ENCODE measurements at places on chromosomes 11 and 22.

- DNase-seq = no peak
Measured at GRCh38 chr11:134331354-134332188, at the start of gene GLB1L2. TSS of gene GLB1L2 (plus strand) at chr11:134331988. CDS start at chr11:134332062, 74 bp downstream.

GRCh38 chr22:23237841-23238240 is 57.5 kb downstream of the BCR start:
- no peak for DNase-seq

DNA sequence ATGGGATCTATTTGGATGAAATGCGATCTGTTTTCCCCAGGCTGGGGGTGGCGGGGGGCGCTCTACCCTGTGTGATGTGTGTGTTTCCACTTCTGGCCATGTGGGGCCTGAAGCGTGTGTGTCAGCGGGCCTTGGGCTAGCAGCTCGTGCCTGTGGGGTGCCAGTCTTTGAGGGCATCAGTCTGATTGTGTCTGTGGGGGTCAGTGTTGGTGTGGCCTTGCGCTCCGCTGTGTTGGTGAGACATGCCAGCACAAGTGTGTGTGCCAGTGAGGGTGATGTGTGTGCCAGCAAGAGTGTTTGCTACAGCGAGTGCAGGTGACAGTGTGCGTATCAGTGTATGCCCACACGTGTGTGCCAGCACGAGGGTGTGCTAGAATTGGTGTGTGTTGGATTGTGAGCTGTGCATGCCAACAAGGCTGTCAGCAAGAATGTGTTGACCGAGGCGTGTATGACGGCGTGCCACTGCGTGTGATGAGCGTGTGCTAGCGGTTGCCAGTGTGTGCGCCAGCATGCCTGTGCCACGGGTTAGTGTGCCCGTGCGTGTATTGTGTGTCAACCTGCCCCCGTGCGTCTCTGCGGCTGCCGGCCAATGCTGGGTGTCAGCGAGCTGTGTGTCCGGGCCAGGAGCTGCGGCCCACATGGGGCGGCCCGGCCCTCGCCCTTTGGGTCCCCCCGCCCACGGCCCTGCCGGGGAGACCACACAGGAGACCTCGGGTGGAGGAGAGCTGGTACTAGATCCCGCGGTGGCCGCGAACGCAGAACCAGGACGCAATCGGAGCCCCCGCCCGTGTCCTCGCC is 519 bp downstream of the ARRB1 start:
- no peak for DNase-seq

DNA sequence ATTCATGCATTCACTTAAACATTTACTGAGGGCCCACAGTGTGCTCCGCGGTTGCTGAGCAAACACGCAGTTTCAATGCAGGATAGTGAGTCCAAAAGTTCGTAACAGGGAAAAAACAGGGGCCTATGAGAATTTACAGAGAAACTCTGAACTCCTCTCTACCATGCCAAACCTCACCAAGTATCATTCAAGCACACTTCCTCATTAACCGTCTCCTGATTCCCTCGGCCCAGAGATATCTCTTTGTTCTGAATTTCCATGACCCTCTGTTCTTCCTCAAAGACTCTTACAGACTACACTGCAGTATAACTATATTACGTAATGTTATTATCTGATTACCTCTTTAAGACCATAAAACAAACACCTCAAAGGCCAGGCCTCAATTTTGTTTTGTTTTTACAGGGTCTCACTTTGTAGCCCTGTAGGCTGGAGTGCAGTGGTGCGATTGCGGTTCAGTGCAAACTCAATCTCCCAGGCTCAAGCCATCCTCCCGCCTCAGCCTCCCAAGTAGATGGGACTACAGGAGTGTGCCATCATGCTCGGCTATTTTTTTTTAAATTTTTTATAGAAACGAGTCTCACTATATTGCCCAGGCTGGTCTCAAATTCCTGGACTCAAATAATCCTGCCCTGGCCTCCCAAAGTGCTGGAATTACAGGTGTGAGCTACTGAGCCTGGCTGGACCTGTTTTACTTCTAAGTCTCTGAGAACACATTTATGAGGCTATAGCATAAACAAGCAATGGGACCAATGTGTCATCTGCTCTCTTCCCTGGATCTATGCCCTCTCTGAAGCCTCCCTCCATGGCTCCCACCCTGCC is 3.6 kb downstream of the HPS4 start:
- DNase-seq = no peak

DNA sequence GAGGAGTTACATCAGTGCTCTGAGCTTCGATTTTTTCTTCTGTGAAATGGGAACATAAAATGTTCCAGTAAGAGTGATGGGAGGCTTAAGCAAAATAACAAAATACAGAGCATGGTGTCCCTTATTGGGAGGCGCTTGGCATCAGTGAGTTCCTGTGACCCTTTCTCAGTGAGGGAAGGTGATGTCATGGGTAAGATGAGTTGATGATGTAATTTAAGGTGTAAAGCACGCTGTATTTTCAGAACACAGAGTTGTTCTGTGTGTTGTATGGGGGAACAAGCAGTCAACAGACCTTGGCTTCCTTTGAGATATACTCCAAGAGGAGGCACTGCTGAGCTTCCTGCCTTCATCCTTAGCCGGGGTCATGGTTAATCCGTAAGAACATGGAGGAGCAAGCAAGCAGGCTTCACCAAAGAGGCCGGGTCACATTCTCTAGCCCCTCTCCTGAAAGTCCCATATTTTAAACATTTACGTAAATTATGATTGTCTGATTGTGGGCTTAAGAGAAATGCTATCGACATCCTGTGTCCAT is 266.7 kb downstream of the LARGE1 start:
- DNase-seq = no peak

DNA sequence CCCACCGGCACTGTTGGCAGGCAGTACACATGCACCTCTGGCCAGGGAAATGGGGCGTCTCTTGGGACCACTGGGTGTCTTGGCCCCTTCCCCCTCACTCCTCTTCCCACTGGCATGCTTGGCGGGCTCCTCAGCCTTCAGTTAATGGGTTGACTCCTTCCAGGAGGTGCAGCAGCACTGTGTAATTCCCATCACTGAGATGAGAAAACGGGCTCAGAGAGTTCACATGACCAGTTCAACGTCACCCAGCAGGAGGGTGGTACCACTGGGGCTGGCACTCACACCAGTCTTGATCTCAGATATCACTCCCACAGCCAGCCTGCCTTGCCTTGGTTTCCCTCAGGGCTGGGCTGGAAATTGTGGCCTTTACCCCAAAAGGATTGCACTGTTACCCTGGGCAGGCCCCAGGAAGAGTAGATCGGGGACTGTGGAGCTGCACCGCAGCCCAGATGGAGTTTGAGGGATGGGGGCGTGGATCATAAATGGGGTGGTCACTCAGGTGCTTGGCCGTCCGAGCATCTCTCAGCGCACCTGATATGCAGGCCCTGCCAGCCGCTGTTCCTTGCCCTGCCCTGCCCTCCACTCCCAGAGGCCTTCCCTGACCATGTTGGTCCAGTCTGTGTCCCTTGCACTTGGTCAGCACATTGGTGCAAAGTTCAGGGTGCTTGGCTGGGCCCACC is 16.9 kb downstream of the CAPN5 start:
- no peak for DNase-seq

DNA sequence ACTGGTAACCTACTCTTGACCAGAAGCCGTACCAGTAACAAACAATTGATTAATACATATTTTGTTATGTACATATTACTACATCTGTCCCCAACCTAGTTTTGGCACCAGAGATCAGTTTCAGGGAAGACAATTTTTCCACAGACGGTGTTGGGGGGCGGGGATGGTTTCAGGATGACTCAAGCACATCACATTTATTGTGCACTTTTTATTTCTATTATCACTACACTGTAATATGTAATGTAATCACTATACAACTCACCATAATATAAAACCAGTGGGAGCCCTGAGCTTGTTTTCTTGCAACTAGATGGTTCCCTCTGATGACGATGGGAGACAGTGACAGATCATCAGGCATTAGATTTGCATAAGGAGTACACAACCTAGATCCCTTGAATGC is 15.5 kb downstream of the DGCR8 start:
- DNase-seq = no peak

DNA sequence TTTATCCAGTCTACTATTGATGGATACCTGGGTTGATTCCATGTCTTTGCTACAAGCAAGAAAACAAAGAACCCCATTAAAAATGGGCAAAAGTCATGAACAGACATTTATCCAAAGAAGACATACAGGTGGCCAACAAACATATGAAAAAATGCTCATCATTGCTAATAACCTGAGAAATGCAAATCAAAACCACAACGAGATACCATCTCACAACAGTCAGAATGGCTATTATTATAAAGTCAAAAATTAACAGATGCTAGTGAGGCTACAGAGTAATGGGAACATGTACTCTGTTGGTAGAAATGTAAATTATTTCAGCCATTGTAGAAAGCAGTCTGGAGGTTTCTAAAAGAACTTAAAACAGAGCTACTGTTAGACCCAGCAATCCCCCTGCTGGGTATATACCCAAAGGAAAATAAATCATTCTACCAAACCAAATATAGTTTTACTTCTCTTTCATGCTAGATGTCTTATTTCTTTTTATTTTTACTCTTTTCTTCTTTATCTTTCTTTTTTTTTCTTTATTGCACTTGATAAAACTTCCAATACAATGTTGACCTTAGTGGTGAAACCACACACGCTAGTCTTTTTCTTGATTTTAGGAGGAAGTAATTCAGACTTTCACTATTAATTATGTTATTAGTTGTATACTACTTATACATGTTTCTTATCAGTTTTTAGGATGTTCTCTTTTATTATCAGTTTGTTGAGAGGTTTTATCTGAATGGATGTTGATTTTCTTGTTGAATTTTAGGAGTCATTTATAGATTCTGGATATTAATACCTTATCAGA is 14.3 kb downstream of the TRIM22 start:
- DNase-seq = no peak

GRCh38 chr11:108751444-108751843 is 86.6 kb downstream of the DDX10 start:
- DNase-seq = no peak

GRCh38 chr11:77211040-77211451 is 83.0 kb downstream of the MYO7A start:
- DNase-seq = no peak

- DNase-seq = no peak
Measured at GRCh38 chr11:128618603-128619002, 31.2 kb upstream of the ETS1 start.

DNA sequence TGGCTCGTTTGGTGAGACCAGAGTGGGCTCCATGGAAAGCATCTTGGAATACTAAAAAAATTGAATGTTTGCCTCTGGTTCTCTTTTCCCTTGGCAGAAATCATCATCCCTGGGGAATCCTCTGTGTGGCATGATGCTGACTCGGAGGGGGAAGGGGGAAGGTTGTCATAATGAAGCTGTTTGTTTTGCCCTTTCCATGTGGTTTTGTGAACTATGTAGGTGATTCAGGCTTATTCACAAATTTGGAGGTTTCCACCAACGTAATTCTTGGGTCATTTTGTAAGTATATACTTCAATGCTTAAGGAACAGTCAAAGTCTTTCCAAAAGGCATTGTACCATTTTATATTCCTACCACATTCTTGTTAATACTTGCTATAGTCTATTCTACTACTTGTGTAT is 754.0 kb upstream of the FAT3 start:
- no peak for DNase-seq

- no peak for DNase-seq
Measured at GRCh38 chr11:70495351-70496310, 97.3 kb downstream of the CTTN start.

GRCh38 chr22:37639070-37639760 is at the start of gene SH3BP1:
TSS of gene SH3BP1 (plus strand) at chr22:37639669. CDS start at chr22:37639788, 119 bp downstream.
- no peak for DNase-seq

- no peak for DNase-seq
Measured at GRCh38 chr22:25840167-25840566, 98.2 kb downstream of the MYO18B start.

DNA sequence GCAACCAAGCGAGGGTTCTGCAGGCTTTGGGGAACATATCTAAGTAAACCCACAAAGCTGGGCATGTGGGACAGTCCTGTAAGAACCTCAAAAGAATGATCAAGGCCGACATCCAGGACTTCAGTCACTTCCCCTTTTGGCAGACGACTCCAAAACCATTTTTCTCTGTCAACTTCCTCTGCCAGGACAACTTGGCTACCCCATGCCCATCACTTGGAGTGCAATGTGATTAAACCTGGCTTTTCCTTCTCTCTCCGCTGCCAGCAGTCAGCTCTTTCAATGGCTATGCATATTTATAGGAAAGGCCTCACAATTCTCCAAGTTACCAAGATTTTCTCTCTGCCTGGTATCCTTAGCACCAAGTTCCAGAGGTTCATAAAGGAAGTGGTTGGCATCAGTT is 78.9 kb downstream of the C11orf58 start:
- DNase-seq = no peak

- no peak for DNase-seq
Measured at GRCh38 chr11:126747315-126747714, 253.3 kb downstream of the KIRREL3 start.

DNA sequence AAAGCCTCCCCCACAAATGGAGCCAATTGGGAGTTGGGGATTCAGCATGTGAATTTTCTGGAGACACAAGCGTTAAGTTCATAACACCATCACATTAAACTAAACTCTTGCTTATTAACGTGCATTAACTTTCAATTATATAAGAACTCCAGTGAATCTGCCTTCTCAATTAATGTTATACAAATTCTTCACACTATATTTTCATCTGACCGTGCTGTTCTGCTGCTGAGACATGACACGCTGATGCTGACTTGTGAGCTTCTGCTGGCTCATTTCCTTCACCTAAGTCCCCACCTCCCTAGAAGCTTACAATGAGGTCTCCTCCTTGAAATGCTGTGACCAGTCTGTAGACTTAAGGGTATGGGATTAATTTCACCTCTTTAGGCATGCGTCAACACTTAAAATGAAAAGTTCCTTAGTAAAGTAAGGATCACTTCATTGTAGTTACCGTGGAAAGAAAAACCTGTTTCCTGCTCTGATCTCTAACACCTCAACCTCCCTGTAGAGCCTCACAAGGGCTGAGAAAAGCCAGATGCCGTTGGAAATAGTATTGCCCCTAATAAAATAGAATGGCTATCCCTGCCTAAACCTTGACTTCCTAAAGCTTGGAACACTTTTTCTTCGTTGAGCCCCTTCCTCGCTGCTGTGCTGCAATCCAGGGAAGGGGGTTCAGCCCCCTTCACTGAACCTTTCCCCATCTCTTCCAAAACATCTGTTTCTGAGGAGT is 2.2 kb downstream of the HBG2 start:
- DNase-seq = no peak

- DNase-seq = no peak
Measured at GRCh38 chr11:114812733-114813132, 134.4 kb downstream of the NXPE2 start.

DNA sequence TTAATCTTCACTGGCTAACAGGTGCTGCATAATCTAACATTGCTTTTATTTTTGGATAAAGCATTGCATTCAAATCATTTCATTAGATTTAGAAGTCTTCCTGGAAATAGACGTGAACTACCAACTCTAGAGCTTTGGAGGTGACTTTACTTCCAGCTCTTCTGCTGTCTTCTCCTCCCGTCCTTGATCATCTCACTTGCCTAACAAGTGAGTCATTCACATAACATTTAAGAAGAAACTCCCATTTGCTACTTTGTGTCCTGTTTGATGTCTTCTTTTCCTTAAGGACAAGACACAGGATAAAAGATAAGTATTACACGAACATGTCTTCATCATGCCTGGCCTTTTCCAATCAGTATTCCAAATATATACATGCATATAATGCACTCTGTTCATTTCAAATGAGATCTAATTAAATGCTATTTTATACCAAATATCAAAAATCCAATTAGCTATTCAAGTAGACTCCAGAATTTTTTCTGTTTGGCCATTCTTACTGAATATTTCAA is 88.3 kb downstream of the BDNF start:
- DNase-seq = no peak

- no peak for DNase-seq
Measured at GRCh38 chr11:8362491-8362890, 98.8 kb upstream of the LMO1 start.
